SJCRH30 (cell line): ENCODE measurements at places on chromosomes 7 and 10. TPM values are rescaled to one million over a fixed set of nuclear protein-coding genes. Genes with fewer than 3 reads are reported as not detected.

- H3K36me3 ChIP-seq = no peaks in the 10 kb centered on the region
- peaks cover 10% of the 10 kb centered on the region; the same call in 1 of the 2 replicates for H3K4me1 ChIP-seq
- DNase-seq = no peak
These were observed 51.6 kb downstream of the TES start for GRCh38 chr7:116261904-116262303.

GRCh38 chr7:64555046-64555445 is 7.8 kb downstream of the ZNF680 start:
- peaks cover 68% of the 10 kb centered on the region for H3K36me3 ChIP-seq
- H3K27me3 ChIP-seq = no peaks in the 10 kb centered on the region
- DNase-seq = no peak
- no peak overlapping the region for H3K27ac ChIP-seq
- no peak overlapping the region for H3K4me3 ChIP-seq

DNA sequence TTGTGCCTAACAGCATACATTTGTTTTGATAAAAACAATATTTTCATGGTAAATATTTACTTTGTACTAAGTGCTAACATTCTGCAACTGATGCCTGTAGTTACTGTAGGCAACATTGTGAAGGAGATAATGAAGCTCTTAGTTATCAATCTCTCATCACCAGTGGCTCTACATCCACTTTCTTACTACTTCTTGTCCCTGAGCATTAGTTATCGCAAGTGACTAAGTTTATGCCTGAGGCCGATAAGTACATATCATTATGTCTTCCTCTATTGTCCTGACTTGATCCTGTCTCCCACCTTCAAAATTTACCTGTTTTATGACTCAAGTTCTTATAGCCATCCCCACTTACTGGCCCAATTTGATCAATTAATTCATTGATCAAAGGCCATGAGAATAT is 63.6 kb downstream of the MACC1 start:
- H3K27me3 ChIP-seq = no peaks in the 10 kb centered on the region
- no peaks in the 10 kb centered on the region for H3K36me3 ChIP-seq
- H3K4me1 ChIP-seq = no peaks in the 10 kb centered on the region
- DNase-seq = no peak
- H3K27ac ChIP-seq = no peak overlapping the region

GRCh38 chr7:122315507-122316466 is 11.2 kb upstream of the FEZF1 start:
- peaks cover 18% of the 10 kb centered on the region; the same call in 1 of the 2 replicates for H3K27me3 ChIP-seq
- H3K4me3 ChIP-seq = no peak overlapping the region
- no peaks in the 10 kb centered on the region for H3K4me1 ChIP-seq

DNA sequence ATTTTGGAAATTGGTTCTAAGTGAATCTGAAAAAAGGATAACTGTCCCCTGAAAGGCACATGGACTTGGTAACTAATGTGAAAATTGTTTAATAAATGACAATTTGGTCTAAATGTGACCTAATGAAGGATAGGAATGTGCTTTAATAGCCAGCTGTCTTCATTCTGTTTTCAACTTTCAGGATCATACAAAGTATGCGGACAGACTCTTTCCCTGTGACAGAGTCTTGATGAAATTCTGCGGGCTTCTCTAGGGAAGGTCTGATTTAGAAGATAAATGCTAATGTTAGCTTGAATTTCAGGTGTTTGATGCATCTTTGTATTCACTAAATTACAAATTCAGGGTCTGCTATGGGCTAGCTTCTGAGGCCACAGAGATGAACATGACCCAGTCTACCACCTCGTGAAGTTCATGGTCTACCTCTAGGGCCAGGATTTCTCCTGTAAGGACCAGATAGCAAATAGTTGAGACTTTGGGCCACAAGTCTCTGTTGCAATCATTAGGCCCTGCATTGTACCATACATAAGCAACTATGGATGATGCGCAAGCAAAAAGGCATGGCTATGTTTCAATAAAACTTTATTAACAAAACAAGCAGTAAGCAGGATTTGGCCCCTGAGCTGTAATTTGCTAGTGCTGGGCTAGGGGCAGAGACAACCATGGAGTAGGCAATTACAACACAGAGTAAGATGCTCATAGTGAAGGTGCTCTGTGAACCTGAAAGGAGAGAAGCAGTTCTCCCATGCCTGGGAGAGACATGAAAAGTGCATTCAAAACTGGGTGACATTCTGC is 368.6 kb downstream of the INHBA start:
- H3K27me3 ChIP-seq = peaks cover 6% of the 10 kb centered on the region; the same call in 1 of the 2 replicates
- H3K4me1 ChIP-seq = no peaks in the 10 kb centered on the region
- H3K36me3 ChIP-seq = no peaks in the 10 kb centered on the region
- H3K27ac ChIP-seq = no peak overlapping the region

DNA sequence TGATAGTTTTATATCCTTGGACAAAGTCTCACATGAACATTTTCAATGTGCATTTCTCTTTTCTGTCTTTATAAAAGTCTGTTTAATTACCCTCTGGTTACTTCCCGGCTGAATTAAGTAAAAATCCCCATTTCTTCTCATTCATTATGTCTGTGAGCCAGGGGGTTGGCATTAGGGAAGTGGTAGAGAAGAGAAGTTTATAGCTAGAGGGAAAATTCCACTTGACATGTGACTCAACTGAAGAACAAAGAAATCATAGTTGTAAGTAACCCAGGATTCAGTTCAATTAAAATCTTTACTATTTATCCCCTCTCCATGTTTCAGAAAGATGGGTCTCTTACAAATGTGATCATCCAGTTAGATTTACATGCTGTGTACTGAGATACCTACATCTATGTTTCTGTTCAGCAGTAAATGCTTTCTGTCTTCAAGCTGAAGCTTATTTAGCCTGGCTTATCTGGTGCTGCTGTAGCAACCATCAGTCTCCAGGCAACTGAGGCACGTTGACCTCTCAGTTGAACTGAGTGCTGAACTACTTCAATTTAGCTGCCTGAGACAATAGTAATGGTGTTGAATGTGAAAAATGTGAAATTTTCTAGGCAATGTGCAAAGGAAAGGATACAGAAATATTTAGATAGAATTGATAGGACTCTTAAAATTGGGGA is 181.6 kb downstream of the MLLT10 start:
- 0 out of 2 replicates have a peak, but pooled peaks cover 3% of the 10 kb centered on the region for H3K4me1 ChIP-seq
- H3K27me3 ChIP-seq = no peaks in the 10 kb centered on the region
- DNase-seq = peak; percentile 12
- no peak overlapping the region for H3K27ac ChIP-seq
- H3K4me3 ChIP-seq = no peak overlapping the region

The PRKAR2B gene
- 12.3 and 14.3 TPM in 2 replicates for total RNA-seq

DNA sequence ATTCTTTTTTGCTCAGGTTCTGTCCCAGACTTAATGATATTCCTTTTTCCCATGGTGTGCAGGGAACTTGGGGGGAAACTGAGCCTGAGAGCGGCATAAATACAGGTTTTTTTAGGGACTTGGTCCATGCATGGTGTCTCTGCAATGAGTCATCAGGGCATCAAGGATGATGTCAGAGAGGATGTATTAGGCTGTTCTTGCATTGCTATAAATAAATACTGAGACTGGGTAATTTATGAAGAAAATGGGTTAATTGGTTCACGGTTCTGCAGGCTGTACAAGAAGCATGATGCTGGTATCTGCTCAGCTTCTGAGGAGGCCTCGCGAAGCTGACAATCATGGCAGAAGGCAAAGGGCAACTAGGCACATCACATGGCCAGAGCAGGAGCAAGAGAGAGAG is 185.4 kb downstream of the RAB11FIP2 start:
- H3K27ac ChIP-seq = no peak overlapping the region
- H3K27me3 ChIP-seq = peaks cover 5% of the 10 kb centered on the region; the same call in 1 of the 2 replicates
- no peaks in the 10 kb centered on the region for H3K36me3 ChIP-seq
- no peak for DNase-seq

DNA sequence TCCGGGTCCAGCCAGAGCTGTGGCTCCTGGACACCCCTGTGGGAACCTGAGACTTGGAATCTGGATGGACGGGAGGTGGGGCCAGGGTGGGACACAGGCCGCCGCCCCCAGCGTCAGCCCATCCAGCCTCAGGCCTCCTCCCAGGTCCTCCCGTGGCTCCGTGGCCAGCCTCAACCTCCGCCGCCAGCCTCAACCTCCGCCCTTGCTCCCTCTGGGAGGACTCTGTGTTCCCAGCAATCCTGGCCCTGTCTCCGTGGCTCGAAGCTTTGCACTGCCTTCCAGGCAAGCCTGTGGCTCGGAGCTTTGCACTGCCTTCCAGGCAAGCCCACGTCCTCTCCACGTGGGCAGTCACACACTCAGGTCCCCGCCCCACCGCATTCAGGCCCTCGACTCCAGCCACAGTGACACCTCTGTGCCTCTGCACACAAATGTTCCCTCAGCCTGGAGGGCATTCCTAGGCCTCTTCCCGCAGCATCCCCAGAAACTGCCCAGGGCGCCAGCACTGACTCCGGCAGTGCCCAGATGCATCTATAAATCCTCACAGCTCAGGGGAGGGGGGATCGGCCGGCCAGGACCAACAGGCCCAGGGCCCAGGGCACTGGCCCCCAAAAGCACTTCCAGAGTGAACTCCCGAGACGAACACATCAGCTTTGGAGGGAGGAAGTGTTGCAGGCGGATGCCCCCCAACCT is 44.7 kb upstream of the PDGFA start:
- H3K4me3 ChIP-seq = no peak overlapping the region
- H3K4me1 ChIP-seq = peaks cover 16% of the 10 kb centered on the region
- H3K36me3 ChIP-seq = no peaks in the 10 kb centered on the region
- H3K27me3 ChIP-seq = no peaks in the 10 kb centered on the region
- H3K27ac ChIP-seq = no peak overlapping the region
- no peak for DNase-seq

GRCh38 chr10:16562891-16563290 is 41.2 kb upstream of the C1QL3 start:
- H3K36me3 ChIP-seq = no peaks in the 10 kb centered on the region
- no peak overlapping the region for H3K27ac ChIP-seq
- no peak overlapping the region for H3K4me3 ChIP-seq

The SPACDR gene
- not detected in 2 replicates for total RNA-seq

DNA sequence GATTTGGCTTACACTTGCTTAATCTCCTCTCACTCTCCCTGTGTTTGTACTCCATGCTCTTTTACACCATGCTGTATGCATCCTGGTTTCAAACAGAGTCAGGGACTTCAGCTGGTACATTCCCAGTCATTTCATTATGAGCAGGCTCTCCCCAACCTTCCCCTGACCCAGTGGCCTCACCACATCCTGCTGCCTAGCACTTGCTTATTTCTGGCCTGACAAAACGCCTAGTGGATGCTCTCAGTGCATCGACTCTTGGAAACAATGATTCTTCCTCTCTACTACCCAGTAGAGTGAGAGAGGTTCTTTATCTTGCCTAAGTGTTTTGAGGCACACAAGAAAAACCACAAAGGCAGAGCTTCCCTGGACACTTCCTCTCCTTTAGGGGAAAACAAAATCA is 63.4 kb downstream of the CAV1 start:
- H3K4me3 ChIP-seq = no peak overlapping the region
- peak; percentile 62 for DNase-seq
- H3K4me1 ChIP-seq = peaks cover 25% of the 10 kb centered on the region
- no peaks in the 10 kb centered on the region for H3K27me3 ChIP-seq

The H2BK1 gene
- total RNA-seq = not detected in 2 replicates

The NPY gene
- 1.8 and 2.3 TPM in 2 replicates for total RNA-seq

DNA sequence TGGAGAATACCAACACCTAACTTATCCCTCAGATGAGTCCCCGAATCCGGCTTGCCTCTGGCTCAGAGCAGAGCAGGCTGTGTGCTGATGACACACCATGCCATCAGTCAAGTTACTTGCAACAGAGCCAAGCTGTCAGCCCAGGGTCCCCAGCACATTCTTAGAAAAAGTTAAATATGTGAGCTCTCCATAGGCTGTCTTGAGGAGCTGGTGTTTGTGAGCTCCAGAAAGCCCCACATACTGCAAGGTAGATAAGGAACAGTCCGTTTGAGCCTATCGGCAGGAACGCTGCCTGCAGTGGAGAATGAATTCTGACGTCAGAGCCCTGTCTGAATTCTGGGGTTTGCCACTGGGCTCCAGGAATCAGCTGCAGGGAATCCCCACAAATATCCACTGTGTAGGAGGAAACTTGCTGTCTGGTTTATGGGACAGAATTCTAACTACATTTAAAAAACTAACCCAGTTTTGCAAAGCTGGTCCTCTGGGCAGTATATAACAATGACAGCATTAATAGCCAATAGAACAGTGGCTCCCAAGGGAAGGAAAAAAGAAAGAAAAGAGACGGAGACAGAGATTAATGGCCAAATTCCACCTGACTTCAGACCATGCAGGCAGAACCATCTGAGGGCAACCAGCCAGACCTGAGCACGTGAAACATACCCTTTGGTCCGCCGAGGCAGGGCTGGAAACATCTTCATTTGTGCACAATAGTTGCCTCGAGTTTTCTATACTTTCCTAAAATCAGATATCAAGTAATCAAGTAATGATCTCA is 3.6 kb downstream of the SFXN4 start:
- H3K36me3 ChIP-seq = peaks cover 16% of the 10 kb centered on the region
- H3K4me3 ChIP-seq = no peak overlapping the region
- H3K27ac ChIP-seq = no peak overlapping the region
- H3K4me1 ChIP-seq = no peaks in the 10 kb centered on the region
- H3K27me3 ChIP-seq = no peaks in the 10 kb centered on the region

- DNase-seq = no peak
- H3K27ac ChIP-seq = no peak overlapping the region
- H3K36me3 ChIP-seq = no peaks in the 10 kb centered on the region
These were observed 73.9 kb upstream of the LEP start for GRCh38 chr7:128167042-128167701.

DNA sequence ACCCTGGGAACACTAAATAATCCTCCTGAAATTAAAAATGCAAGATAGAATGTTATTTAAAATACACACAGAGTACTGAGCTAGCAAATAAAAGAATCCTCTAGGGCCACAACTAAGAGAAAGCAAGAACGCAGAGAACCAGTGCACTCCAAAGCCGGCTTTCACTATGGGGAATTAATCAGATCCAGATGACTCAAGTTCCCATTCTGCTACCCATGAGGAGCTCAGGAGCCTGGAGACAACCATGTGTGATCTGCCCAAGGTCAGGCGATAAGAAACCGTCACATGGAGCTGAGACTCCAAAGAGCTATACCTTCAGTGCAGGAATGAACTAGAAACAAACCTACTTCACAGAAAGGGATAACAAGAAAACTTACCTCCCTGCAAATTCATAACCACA is 19.5 kb upstream of the CYREN start:
- H3K27ac ChIP-seq = no peak overlapping the region
- peaks cover 7% of the 10 kb centered on the region for H3K36me3 ChIP-seq
- no peaks in the 10 kb centered on the region for H3K27me3 ChIP-seq
- H3K4me1 ChIP-seq = no peaks in the 10 kb centered on the region
- no peak for DNase-seq

The ENKUR gene
- total RNA-seq = not detected in 2 replicates

The GBX1 gene
- 0.48 and 0.95 TPM in 2 replicates for total RNA-seq

The TEX47 gene
- not detected in 2 replicates for total RNA-seq

The OR6B1 gene
- total RNA-seq = not detected in 2 replicates
